Stimulated activated CD8-positive, alpha-beta memory T cell treated with anti-CD3 and anti-CD28 coated beads, Interleukin-15, amount 100 ng/mL, for 1 hour (primary cell): ENCODE measurements at places on chromosomes 5 and 9.

DNA sequence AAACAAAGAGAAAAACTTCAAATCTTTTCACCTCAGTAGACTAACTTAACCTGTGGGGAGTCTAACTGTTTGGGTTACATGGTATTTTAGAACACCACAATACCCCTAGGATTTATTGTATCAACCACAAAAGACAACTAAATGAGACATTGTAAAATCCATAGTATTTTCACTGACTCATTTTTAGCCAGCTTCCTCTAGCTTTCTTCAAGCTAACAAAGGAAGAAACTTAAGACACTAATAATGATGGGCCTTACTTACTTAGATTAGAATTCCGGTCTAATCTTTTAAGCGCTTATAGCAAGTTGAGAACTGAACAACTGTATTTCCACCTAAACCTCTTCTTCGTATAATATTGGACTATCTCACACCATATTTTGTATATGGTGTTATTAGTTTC lies 529.3 kb downstream of the DMRTA1 start:
- no peak for DNase-seq

DNA sequence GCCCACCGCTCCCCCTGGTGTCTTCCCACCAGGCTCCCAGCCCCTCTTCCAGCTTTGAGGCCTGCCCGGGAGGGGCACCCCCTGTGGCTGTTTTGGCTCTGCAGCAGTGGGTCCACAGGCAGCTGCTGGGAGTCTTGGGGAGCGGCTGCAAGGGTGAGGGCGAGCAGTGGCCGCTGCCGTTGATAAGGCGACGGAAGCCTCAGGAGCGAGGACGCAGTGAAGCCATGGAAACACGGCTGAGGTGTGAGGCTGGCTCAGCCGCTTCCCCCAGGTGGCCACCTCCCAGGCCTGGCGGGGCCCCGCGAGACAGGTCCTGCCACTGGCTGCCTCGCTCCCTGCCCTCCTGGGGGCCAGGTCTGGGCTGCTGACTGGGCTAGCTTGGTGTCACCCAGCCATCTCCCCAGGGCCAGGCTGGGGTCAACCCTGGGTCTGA lies 41.5 kb downstream of the CXXC5 start:
- no peak for DNase-seq

GRCh38 chr9:8401961-8402705 lies 602.6 kb upstream of the DMAC1 start:
- DNase-seq: no peak

- no peak for DNase-seq
Measured at GRCh38 chr5:176671890-176672747, 24.8 kb downstream of the TSPAN17 start.

GRCh38 chr5:110258460-110259216 lies 467.8 kb downstream of the TMEM232 start:
- no peak for DNase-seq

- no peak for DNase-seq
Measured at GRCh38 chr9:136404801-136405136, 4.8 kb upstream of the SNAPC4 start.

DNA sequence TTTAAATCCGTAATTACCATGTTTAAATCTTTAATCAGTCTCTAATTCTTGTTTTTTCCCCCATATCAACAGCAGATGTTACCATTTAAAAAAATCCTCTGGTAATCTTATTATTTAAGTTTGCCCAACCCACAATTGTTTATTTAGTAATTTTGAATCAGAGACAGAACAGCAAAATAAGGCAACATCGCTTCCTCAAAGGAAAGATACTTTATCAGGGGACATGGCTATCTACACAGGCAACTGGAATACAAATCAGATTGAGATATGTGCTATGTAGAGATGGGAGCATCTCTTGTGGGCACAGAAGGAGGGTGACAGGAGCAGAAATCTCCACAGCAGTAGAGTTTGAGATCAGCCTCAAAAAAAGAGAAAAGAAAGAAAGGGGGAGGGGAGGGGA lies 674.4 kb downstream of the SEMA5A start:
- DNase-seq: no peak

DNA sequence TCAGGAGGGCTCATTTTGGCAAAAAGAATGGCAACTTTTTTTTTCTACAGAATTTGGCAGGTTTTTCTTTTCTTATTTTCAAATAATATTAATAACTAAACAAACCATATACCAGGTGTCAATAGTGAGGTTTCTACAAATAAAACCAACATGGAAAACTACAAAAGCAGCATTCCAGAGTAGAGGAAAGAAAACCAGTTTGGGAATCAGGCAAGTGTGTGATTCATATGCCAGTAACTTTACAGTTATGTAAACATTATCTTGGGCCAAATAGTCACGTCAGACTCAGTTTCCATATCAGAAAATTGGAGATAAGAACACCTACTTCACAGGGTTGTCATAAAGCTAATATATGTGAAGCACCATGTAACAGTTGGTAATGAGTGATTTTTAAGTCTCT lies 51.7 kb downstream of the FBXW11 start:
- no peak for DNase-seq

DNA sequence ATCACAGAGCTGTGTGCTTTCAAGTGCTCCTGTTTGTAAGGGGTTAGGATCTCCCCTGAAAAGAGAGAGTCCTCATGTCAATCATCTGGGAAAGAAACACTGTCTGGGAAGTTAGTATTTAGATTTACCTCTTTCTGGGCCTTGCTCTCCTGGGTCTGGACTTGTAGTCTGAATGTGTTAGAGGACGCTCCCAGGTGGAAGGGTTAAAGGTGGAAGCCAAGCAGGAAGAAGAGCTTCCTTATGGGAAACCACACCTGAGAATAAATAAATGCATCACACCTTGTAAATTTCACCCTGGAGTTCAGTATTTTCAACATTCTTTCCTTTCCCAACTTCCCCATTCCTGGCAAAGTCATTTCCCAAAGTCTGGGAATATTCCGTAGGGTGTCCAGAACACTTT lies 1.3 kb downstream of the PLGRKT start:
- DNase-seq: no peak

- no peak for DNase-seq
Measured at GRCh38 chr5:158133369-158133768, 274.4 kb upstream of the CLINT1 start.

GRCh38 chr9:110197330-110198187 lies 10.4 kb downstream of the C9orf152 start:
- DNase-seq: no peak

- DNase-seq: no peak
Measured at GRCh38 chr5:59275510-59276324, 617.8 kb downstream of the PDE4D start.

GRCh38 chr9:132059361-132059760 lies 20.3 kb downstream of the MED27 start:
- DNase-seq: no peak

GRCh38 chr5:100818340-100818739 lies 84.7 kb downstream of the ST8SIA4 start:
- DNase-seq: no peak

DNA sequence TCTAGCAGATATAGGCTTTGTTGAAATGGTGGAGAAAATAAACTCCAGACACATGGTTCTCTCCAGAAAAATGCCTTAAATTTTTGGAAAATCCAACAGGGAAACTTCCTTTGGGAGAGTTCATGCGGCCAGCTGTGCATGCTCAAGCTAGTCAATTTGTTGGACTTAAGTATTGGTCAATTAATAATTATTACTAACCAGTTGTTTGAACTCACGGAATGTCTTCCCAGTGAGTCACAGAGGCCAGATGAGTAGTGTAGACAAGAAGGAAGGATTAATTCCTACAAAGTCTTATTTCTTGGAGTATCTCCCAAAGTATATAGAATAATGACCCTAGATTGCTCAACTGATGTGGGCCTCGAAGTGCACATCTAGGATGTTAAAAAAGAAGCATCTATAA lies 103.6 kb downstream of the MACIR start:
- DNase-seq: no peak

DNA sequence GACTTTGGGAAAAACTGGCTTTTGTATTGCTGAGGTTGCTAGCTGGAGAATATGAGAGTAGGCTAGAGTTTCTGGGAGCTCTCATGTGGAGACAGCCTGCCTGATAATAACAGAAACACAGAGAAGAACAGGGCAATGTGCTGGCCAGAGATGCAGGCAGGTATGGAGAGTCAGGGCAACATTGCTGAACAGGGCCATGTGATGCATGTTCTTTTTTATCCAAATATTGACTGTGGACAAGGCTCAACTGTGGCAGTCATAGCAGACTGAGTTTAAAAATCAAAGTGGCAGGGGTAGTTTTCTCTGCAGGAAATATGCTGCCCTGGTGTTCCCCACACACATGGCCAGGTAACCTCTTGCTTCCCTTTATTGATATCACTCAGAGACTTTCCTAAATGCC lies 381.1 kb downstream of the RASEF start:
- DNase-seq: no peak

DNA sequence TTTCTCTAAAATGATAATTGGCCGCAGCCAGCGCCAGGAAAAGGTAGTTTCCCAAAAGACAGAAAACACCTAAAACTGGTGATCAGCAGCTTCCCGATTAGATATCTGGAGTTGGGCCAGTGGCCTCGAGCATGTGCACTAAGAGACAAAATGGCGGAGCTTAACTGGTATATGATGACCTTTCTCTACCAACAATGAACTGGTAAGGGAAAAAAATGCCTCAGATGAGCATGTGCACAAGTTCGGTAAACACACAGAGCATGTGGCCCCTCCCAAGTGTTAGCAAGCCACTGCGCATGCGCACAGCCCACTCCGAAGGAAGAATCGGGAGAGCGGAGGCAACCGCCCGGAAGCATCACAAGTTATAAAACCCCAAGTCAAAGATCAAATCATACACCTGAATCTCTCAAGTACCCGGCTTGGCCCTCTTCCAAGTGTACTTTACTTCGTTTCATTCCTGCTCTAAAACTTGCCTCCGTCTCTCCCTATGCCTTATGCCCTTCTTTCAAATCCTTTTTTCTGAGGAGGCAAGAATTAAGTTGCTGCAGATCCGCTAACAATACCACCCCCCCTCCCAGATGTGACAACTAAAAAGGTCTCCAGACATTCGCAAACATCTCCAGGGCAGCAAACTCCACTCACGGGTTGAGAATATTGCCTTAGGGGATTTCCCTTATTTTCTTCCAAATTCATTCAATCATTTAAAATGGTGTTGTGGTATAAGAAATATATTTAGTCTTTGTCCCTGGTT lies 15.0 kb upstream of the PTBP3 start:
- peak; percentile 51 for DNase-seq

DNA sequence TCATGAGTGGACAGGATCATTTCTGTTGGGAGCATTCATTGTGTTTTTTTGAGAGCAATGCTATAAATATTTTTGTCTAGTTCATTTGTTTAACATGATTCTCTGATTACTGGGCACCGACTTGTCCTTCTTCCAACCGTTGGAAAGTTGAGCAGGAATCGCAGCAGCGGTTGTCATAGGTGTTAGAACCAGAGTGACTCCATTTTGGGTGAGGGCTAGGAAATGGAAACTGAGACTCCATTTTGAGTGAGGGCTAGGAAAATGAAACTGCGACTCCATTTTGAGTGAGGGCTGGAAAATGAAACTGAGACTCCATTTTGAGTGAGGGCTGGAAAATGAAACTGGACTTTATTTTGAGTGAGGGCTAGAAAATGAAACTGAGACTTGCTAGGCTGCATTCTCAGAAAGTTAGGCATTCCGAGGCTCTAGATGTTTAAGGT lies 100.6 kb downstream of the ICE1 start:
- no peak for DNase-seq

DNA sequence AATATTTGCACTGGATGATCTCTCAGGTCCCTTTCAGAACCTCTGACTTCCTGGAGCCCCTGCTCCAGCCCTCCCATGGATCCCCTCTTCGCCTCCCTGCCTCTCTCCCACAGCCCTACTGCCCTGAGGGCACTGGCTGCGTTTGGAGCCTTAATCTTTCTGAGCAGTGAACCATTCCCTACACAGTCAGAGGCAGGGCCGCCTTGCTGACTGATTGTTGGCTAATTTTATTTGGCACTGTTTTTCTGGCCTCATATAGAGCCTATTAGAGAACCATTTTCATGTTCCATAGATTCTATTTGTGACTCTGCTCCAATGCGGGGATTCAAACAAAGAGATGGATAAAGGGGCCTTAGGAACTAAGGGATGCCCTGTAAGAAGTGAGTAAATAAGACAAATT lies 91.1 kb downstream of the BRINP1 start:
- no peak for DNase-seq

GRCh38 chr9:14769230-14769571 lies 46.7 kb upstream of the CER1 start:
- no peak for DNase-seq

DNA sequence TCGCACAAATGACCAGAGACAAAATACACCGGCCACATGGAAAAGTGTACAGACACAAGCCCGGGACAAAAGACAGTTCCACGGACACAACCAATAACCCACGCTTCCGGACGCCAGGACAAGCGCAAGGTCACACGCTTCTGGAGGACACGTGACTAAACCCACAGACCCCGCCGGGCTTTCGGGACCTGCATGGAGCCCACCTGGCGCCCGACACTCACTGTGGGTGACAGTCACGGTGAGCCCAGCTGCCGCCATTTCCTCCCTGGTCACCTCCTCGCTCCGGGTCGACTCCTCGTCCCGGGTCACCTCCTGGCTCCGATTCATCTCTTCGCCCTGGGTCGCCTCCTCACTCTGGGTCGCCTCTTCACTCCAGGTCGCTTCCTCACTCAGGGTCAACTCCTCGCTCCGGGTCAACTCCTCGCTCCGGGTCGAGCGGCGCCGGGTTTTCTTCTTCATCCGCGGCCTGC lies 470 bp downstream of the BAG1 start:
- DNase-seq: no peak

- DNase-seq: no peak
Measured at GRCh38 chr9:14180960-14181537, 132.9 kb downstream of the NFIB start.

DNA sequence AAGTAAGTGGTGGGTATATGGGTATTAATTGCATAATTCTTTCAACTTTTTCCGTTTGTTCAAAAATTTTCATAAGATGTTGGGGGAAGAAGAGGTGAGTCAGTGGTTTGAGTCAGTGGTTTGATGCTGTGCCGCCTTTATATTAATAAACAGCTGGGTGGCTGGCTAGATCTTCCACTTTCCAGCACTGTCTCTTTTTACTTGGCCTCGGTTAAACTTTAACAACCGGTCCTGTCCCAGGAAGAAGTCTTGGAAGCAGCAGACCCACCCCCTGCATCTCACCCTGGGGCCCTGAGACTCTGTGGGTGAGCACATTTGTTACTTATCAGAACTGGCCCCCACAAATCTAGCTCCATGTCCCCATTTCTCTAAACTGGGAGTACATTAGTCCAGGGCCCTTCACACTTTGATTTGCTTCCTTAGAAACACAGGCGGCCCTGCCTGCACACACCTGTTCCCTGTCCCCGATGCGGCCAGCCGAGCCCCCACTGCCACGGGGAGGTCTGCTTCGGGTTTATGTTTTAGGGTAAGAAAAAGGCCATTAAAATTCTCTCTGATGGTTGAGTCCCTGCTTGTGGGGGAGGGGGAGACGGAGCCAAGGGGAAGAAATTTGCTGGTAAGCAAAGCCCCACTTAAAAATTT lies 90.7 kb downstream of the PTCH1 start:
- no peak for DNase-seq

DNA sequence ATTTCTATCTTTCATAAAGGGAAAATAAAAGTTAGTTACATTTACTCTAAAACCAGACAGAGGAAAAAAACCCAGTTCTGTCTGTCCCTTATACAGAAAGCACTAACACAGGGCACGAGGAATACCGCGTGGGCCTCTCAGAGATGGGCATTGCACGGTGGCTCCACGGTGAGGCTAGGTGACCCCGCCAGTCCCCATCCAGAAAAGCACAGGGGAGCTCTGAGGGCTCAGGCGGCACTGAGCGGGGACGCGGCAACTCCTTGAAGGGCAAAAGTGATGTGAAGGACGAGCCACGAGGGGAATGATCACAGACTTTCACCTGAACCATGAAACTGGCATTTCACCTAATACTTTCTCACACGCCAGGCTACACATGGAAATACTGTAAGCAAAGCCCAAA lies 35.7 kb upstream of the FBXW11 start:
- no peak for DNase-seq
